Fibroblast of skin of scalp (primary cell): ENCODE measurements at places on chromosomes 5 and 9.

DNA sequence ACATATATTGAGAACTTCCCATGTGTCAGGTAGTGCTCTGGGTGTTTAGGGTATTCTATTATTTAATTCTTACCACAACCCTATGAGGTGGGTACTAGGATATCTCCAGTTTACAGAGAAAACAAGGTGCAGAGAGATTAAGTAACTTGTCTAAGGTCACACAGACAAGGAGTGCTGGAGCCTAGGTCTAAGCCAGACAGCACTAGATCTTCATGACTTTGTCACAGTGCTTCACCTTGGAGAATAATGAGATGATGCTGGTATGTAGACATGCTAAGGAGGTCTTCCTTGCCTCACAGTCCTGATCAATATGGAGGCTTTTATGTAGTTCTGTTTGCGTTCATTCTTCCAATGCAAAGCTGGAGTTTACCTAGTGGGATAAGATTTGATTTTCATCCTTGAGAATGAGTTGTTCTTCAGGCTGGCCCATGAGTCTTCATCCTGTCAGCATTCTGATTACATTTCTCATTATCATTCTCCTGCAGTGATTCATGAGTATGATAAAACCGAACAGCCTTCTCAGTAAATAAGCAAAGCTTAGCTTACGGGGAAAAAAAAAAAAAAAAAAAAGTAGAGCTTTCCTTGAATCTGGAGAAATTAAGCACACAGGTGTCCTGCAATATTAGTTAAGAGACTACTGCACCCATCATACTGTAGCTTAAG, 176.3 kb downstream of the C9orf152 start:
- DNase-seq, result peak; percentile 81

- peak; percentile 73 for DNase-seq
Observed at GRCh38 chr5:62082370-62082801, 223.6 kb upstream of the KIF2A start.

DNA sequence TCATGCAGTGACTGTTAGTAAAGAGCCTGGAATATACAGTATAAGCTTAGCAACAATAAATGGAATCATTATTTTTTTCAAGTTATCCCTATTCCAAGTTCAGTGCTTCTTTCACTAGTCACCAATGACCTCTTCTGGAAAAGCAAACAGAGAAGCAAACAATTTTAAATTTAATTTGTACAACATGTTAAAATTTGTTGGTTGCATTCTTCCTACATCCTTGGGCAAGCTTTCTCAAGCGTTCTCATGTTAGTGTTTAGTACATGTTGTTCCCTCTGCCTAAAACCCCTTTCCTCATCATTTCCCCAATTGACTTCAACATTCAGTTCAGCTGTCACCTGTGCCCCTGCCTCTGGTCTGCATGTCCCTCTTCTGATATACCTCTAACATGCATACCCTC, 123.4 kb downstream of the SEC61B start:
- DNase-seq, result no peak

- DNase-seq, result no peak
Observed at GRCh38 chr5:124352312-124352711, 394.1 kb downstream of the ZNF608 start.

GRCh38 chr5:54360089-54360488, 49.7 kb upstream of the ARL15 start:
- peak; percentile 66 for DNase-seq

GRCh38 chr5:89313804-89314588, 431.0 kb upstream of the MEF2C start:
- DNase-seq, result peak; percentile 85

DNA sequence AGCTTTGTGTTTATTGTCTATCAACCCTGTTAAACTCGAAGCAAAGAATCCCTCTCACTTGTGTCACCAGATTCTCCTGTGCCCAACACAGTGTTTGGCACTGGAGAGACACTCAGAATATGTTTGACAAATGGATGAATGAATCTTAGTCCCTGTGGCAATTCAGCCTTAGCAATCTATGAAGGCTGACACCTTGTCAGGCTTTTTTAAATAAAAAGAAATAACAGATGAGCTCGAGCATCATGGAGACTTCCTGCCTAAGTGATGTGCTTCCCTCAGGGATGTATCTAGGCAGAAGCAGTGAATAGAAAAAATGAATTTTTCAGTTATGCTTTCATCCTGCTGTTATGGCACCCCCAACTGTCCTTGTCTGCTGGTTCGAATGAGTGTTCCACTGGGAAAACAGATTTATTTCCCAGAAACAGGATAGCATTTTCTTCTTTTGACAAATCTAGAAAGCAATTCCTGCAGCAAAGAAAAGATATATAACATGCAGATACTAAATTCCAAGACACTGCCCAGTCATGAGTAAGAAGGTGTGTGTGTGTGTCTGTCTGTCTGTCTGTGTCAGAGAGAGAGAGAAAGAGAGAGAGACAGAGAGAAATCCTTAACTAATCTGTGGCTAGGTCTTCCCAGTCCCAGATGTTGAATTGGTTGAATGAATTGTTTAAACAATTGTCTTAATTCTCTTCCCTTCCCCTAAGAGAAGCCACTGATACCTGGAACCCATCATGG, 16.7 kb downstream of the MAMDC2 start:
- no peak for DNase-seq

DNA sequence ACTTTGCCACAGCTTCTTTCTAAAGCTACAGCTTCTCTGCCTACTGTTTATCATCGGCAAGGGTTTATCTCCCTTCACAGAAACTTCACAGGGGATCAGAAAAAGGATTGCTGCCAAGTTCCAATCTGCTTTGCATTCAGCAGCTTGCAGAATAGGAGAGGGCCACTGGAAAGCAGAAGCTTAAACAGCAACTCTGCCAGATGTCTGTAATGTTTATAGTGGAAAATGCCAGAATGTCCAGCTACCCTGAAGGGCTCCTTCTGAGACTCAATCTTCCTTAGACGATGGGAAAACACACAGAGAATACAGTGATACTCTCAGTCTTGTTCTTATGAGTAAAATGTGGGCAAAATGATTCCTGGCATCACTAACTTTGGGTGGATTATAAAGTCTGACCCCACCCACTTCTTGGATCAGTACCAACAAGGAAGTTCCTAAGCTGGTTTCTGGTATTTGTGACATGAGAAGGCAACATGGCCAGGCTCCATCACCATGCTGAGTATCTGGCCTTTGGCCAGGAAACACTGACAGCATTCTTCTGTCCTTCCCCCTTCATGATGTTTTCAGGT, 19.0 kb downstream of the STOM start:
- peak; percentile 98 for DNase-seq

DNA sequence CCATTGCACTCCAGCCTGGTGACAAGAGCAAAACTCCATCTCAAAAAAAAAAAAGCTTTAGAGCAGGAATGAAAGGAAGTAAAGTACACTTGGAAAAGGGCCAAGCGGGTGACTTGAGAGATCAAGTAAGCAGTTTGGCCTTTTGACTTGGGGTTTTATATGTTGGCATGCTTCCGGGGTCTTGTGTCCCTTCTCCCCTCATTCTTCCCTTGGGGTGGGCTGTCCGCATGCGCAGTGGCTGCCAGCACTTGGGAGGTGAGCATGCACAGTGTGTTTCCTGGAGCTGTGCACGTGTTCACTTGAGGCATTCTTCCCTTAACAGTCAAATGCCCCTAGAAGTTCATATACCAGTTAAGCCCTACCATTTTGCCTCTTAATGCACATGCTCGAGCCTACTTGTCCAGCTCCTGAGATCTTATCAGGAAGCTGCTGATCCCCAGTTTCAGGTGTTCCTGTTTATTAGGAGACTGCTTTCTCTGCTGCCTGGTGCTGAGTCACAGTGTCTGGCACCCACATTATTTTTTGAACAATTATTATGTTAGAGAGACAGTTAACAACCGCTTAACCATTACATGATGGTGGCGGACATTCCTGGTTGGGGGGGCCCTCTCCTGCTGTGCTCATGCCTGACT, 32.6 kb upstream of the PRRC2B start:
- no peak for DNase-seq

DNA sequence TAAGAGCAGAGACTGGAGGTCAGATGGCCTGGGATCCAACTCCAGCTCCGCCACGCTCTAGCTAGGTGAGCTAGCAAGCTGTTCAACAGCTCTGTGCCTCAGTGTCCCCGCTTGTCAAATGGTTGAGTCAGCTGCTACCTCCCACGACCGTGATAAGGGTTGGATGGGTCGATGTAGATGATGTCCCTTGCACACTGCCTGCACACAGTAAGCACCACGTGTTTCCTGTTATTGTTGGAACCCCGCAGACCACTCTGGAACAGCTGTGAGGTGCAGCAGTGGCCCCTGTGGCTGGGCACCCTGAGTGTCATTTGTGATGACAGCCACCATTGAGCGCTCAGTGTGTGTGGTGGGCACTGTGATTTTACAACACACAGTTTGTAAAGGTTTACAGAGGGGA, 54.0 kb upstream of the CTSL start:
- no peak for DNase-seq

- DNase-seq, result peak; percentile 73
Observed at GRCh38 chr5:74035521-74035937, 409.5 kb downstream of the ARHGEF28 start.

DNA sequence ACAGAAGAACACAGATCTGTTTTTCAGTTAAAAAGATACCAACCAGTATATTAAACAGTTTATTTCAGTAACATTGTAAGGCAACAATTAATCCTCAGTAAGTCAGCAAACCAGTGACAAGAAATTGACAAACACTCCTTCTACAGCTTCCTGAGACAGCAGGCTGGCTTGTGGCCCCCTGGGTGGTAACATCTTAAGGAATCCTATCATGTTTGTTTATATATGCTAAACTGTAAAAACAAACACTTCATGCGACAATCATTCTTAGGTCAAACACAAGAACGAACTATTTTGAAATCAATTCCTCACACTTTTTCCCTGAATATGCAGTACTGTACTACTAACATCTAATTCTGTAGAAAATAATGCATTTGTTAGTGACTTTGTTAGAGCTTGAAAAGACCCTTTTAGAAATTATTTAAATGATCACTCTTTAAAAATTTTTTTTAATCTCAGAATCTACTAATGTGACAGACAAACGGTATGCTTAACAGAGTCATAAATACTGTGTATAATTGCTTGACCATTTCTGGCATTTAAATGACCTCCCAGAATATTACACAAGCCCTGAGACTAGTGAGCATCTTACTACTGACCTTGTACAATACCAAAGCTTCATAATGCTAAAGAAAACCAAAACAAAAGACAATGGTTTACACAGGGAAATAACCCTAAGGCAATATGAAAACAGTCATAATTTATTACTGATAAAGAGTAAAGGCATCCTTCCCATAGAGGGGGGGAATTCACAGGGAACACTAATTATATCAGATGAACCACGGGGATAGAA, 48.2 kb downstream of the ERMP1 start:
- DNase-seq, result no peak

GRCh38 chr9:3200331-3200774, 325.4 kb downstream of the RFX3 start:
- peak; percentile 40 for DNase-seq

- DNase-seq, result no peak
Observed at GRCh38 chr5:90173299-90174030, 236.1 kb downstream of the CETN3 start.

GRCh38 chr5:80231693-80232092, 24.2 kb downstream of the SERINC5 start:
- DNase-seq, result no peak

- no peak for DNase-seq
Observed at GRCh38 chr5:143243103-143243502, 160.4 kb downstream of the NR3C1 start.

DNA sequence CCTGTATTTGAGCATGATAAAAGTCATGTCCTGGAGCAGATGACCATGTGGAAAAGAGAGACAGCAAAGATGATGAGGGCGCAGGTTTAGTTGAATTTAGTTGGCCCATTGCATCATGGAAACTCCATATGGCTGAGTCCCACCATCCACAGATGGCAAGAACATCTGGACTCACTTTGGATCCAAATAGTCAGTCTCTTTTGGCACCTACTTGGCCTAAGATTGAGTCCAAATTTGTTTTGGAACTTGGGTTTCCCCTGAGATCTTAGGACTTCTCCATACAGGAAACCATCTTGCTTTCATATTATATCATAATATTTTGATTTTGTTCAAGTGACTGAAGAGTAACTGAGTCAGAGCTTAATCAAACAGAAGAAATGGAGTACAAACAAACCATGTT, 217.5 kb downstream of the DRD1 start:
- peak; percentile 37 for DNase-seq

- DNase-seq, result no peak
Observed at GRCh38 chr9:124409410-124409809, 5.8 kb downstream of the PSMB7 start.

DNA sequence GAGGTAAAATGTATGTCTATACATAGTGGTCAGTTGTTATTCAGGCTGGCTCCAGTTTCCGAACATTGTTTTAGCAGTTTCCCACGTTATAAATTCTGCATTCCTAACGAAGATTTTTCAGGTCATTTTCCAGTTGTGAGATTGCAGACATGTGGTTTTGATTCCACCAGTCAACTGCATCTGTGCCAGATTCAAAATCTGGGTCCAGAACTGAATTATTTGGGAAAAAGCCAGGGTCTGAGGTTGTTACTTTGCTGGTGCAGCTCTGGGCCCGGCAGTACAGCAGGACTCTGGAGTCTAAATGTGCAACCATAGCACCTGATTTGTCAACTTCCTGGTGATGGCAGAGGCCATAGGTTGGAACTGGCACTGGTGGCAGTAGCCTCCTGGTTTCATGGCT, 105.7 kb upstream of the MEGF10 start:
- no peak for DNase-seq

- DNase-seq, result no peak
Observed at GRCh38 chr5:44842496-44843282, 33.9 kb downstream of the MRPS30 start.

DNA sequence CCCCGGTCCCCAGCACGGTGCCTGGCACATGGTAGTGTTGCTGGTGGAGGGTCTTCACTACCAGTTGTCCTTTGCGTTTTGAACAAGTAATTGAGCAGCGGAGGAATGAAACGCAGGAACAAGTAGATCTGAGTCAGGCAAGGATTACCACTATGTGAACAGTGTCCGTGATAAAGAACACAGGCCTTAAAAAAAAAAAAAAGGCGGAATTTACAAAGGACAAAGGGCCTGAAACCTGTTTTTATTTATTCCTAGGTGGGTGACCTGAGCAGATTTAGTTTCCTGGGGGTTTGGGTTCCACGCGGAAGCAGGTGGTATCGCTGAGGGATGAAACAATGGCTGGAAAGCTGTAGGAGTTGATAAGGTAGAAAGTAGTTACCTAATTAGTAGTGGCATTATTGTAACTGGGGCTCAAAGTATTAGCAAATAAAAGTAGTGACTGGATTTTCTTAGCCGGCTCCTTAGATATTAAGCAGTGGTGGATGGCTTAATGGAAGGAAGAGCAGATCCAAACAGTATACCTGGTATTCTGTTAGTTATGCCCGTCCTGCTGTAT, 1.1 kb downstream of the RUSC2 start:
- DNase-seq, result peak; percentile 18

GRCh38 chr5:65483546-65484346, 2.0 kb upstream of the ADAMTS6 start:
- DNase-seq, result peak; percentile 78

DNA sequence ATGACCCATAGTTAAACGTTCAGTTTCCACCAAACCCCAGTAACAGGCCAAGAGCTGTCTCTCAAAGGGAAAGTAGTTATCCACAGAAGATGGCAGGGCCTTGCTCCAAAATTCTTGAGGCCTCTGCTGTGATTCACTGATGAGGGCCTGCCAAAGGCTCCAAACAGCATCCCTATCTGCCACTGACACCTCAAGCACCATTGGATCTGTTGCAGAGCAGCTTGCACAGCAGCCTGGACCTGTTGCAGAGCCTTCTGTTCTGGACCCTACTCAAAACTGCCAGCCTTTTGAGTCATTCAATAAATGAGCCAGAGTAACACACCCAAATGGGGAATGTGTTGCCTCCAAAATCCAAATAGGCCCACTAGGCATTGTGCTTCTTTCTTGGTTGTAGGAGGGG, 741.5 kb upstream of the RGMB start:
- DNase-seq, result no peak
